AG08395 (cell line): ENCODE measurements at places on chromosomes 3 and 15.

DNA sequence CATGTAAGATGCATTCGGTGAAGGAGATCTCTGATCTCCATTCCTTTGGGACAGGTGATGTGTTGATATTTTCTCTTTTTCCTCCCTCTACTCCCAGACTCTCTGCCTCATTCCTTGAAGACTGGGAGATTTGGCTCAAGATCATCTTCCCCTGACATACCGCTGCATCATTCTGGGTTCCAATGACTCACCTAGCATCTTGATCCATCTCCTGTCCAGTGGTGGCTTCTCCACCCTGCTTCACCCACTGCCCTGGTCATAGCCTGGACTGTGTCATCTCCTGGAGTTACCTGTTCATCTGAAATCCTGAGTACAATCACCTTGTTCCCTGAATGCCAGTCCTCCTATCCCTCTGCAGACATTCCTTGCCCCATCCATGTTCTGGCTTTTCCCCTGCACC lies 57.4 kb upstream of the TRAK1 start:
- no peak for DNase-seq

GRCh38 chr15:39286706-39287105 lies 294.2 kb upstream of the THBS1 start:
- no peak for DNase-seq

DNA sequence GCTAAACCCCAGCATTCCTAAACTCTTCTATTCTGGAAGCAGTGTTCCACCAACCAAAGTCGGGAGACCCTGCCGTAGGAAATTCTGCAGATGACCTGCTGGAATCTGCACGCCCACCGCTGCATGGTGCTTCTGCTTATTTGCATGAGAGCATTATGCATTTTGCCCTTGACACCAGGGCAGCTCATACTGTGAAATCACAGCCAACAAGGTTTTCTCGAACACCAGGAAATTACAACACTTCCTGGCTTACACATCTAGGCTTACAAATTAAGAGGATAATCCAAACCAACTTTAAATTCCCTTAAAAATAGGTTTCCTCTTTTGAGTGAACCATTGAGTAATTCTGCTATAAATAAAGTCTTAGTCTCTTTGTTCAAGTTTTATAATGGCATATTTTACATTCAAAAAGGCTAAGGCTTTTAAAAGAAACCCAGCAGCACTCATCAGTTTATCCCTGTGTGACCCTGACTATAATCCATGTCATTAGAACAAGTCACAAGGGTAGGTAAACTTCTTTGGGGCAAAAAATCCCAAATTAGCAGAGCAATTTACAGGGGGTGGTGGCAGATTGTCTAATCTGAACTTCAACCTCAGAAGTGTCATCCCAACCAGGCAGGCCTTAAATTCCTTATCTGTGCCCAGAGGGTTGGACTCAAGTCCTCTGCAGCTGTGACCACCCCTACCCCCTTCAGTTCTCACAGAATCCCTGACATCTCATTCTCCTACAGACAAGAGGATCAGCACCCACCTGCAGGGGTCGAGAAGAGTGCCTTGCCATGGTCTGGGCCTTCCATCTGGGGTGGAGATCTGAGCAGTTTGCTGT lies 33.5 kb upstream of the RBP1 start:
- no peak for DNase-seq

DNA sequence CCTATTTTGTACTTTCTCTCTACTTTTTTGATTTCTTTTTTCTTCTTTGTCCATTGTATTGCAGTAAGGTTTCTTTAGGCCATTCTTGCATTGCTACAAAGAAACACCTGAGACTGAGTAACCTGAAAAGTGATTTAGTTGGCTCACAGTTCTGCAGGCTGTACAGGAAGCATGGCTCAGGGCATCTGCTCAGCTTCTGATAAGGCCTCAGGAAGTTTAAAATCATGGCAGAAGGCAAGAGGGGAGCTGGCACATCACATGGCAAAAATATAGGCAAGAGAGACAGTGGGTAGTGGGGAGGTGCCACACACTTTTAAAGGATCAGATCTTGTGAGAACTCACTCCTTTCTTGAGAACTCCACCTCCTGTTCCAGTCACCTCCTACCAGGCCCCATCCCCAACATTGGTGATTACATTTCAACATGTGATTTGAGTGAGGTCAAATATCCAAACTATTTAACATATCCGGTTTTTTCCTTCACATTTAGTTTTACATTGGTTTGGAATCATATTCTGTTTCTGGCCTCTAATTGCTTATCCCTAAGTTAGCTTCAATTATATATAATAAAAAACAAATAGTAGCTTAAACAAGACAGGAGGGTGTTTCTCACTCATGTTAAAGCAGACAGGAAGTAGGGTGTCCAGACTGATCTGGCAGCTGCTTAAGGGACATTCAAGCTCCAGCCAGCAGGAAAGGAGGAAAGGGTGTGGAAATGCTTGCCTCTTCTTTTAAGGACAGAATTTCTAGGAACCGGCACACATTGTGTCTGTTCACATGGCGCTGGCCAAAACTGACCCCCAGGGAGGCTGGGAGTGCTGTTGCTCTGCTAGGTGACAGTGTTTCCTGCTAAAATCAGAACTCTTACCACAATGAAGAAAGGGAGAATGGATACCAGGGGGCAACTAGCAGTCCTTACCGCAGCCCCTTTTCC lies 28.8 kb upstream of the SKOR1 start:
- no peak for DNase-seq

DNA sequence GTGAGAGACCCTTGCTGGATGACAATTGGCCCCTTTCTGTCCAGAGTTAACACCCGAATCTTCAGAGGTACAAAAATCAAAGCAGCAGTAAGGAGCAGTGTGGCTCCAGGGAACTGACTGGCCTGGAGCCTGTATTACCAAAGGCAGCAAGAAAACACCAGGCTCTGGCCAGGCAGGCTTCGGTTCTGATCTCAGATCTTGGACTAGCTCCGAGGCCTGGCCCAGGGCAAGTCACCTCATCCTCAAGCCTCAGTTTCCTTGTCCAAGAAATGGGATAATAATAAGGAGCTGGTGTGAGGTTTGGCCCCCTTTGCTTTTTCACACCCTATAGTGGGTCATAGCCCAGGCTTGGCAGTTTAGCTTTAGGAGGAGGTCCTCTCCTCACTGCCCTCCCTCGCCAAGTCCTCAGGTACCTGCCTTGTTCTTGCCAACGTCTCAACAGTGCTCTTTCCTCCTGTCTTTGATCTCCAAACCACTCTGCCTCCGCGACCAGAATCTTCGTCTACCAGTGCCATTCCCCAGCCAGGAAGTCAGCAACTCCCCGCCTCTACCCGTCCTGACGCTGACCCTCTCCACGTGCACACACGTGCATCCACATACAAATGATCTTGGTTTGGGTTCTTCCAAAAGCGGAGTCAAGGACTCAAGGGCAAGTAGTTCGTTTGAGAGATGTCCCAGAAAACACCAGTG lies 82.6 kb upstream of the TLE3 start:
- no peak for DNase-seq

DNA sequence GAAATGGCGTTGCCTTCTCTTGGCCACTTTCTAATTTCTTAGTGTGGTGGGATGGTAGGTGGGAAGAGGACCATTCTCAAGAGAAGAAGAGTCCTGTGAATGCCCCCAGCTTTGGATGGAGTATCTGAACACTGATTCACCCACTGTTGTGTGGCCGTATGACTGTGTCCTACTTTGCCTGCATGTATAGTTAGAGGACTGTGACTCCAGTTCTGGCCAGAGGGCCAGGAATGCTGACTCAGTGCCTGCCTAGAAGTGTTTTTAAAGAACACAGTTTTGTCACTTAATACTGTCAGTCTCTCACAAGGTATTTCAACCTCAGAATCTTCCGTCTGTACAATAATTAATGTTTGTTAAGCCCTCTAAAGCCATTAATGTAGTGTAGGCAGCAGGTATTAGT lies 2.1 kb downstream of the SEC61A1 start:
- DNase-seq, result peak; percentile 67

DNA sequence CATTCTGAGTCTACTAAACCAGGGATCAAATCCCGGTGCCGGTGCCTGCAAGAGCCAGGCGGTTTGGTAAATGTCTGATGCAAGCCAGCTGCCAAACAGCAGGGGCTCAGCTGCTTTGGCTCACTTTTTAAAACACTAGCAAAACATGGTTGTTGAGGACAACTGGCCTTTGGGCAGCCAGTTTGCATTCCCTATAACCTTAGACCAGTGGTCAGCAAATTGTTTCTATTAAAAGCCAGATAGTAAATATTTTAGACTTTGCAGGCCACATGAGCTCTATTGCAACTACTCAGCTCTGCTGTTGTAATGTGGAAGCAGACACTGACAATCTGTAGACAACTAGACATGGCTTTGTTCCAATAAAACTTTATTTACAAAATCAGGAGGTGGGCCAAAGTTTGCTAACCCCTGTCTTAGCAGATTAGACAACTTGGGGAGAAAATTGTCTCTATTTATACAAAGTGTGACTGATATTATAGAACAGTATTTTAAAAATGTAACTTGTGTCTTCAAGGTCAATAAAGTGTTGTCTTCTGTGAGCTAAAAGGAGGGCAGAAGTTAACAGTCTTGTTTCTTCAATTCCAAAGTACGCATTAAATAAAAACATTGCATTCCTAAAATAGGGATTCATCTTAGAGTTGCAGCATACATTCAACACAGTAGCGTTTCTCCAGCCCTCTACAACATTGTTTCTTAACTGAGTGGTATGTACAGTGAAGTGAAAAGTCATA lies 67.6 kb downstream of the SSUH2 start:
- no peak for DNase-seq

DNA sequence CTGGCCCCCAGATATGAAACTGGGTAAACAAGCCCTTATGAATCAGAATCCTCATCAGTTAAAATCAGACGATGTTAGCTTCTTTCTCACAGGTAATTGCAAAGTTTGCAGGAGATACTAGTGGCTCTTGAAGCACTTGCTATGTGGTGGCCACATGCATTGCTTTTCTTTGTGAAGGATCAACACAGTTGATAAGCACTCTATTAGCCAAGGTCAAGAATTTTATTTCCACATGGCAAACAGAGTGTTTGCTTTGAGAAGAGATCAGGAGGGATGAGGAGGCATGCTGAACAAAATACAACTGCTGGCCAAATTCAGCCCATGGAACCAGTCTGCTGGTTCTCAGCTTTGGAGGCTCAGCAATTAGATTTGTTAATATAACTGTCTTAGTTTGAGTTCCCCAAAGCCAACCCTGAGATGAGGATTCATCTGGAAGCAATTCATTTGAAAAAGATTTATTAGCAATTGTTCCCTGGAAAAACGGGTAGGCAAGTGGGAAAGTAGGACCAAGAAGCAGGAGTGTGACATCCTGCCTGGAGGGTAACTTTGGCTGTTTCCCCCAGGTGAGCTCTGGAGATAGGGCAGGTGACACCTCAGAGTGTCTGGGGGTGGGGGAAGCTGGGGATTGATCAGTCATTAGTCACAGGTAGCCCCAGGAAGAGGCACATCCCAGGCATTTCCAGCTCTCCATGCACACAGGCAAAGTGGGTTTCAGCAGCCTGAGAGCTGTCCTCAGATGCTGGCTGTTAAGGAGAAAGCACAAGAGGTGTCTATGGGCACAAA lies 180.3 kb downstream of the ABHD5 start:
- no peak for DNase-seq

DNA sequence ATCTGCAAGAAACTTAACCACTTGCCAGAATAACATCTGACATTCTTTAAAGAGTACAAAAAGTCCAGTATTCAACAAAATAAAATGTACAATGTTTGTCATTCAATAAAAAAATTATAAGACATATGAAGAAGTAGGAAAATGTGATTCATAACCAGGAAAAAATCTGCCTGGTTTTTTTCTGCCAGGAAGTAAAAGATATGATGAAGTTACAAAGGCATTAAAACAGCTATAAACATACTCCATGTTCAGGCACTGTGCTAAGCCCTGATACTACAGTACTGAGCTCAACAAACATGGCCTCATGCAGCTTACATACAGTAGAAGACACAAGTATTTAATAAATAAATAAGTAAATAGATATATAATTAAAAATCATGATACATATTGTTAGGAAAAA lies 178.4 kb upstream of the STT3B start:
- DNase-seq, result no peak

DNA sequence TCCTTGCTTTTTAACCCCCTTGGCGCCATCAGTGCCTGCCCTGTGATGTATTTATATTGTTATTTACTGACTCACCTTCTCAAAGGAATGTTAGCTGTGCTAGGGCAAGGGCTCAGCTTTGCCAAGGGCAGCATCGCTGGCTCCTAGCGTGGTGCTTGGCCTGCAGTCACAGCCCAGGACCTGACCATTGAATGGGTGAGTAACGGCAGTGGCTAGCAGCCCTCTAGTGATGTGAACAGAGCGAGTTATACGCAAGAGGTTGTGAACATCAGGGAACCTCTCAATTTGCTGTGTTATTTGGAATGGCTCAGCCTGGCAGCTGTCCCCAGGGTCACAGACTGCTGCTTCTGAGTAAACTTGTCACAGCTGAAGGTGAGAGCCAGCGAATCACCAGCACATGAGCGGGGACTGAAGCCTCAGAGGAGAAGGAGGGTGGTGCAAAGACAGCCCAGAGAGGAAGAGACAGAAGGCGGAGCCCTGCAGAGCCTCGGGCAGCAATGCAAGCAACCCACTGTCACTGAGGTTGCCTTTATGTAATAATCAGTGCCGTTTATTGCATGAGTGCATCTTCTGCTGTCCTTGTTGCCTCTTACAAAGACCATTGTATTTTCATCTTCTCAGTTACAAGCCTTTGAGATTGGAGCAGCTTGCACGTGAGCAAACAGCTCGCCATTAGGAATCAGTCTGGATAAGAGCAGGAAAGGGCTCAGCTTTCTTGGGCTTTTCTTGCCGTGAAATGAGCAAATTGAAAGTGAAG lies 158.3 kb downstream of the SLCO3A1 start:
- no peak for DNase-seq

DNA sequence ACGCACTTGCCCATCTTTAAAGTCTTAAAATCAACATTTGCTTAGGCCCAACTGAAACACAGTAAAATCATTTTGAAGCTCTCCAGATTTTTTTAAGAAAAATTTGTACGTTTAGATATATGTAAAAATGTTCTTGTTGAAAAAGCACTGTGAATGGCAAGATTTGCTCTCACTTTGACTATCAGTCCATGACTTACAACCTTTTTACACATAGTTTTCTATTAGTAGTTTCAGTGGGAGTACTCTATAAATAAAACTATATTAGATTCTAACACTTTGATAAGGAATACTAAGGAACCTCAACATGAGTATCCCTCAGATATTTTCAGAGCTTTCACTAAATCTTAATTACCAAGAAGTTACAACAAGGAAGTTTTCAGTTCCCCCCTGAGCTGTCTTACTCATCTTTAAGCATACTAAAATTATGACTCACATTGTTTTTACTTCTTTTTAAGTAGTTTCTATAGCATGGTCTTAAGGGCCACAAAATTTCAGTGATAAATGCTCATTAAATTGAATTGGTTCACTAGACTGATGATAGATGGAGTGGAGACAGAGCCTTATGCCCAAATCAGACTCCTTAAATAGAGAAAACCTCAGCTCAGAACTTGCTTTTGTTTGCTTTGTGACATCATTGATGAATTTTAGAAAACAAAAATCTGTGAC lies 31.6 kb upstream of the RAP2B start:
- DNase-seq, result peak; percentile 51

- DNase-seq, result peak; percentile 32
Observed at GRCh38 chr15:79002581-79002980, 57.7 kb upstream of the CTSH start.
